Chondrocyte (in vitro differentiated cells): ENCODE measurements at places on chromosomes 12 and 14. TPM values are rescaled to one million over a fixed set of nuclear protein-coding genes. Genes with fewer than 3 reads are reported as not detected.

GRCh38 chr12:111066744-111067437 lies 146.5 kb upstream of the MYL2 start:
- no peak for DNase-seq

- DNase-seq: no peak
Observed at GRCh38 chr12:94874518-94875302, 128.8 kb downstream of the NDUFA12 start.

GRCh38 chr12:110728628-110729027 lies 14.1 kb downstream of the PPP1CC start:
- no peak for DNase-seq

- no peak for DNase-seq
Observed at GRCh38 chr12:24721191-24721590, 227.7 kb downstream of the BCAT1 start.

- DNase-seq: no peak
Observed at GRCh38 chr14:35298351-35298750, 6.2 kb downstream of the PSMA6 start.

- DNase-seq: no peak
Observed at GRCh38 chr14:64929014-64929359, 13.6 kb downstream of the GPX2 start.

YBX3 gene
- total RNA-seq: 249 to 281 TPM (median 267 TPM) in 3 replicates

GNB3 gene
- total RNA-seq: 10.2 to 11.5 TPM (median 10.9 TPM) in 3 replicates

INHBC gene
- not detected in 3 replicates for total RNA-seq
